AG20443 (cell line): ENCODE measurements at places on chromosomes 3 and 15.

- DNase-seq, result no peak
Measured at GRCh38 chr3:19543212-19543841, 390.7 kb downstream of the EFHB start.

GRCh38 chr15:42085236-42085605, 9.1 kb downstream of the PLA2G4D start:
- no peak for DNase-seq

DNA sequence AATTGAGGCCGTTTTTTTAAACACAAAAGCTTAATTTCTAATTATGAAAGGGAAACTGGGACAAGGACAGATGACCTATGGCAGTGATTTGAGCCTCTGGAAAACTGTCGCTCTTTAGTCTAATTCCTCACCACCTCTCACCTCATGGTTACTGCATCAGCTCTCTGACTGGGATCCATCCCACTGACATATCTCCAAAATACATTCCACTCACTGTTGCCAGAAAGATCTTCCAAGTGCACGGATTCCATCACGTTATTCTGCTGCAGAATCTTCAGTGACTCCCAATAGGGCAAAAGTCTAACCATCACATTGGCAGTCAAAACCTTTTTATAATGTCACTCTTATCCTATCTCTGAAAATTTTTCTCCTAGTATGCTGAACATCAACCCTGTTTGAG, 132.3 kb upstream of the MB21D2 start:
- no peak for DNase-seq

- DNase-seq, result no peak
Measured at GRCh38 chr3:127962937-127963336, 47.9 kb downstream of the KBTBD12 start.

DNA sequence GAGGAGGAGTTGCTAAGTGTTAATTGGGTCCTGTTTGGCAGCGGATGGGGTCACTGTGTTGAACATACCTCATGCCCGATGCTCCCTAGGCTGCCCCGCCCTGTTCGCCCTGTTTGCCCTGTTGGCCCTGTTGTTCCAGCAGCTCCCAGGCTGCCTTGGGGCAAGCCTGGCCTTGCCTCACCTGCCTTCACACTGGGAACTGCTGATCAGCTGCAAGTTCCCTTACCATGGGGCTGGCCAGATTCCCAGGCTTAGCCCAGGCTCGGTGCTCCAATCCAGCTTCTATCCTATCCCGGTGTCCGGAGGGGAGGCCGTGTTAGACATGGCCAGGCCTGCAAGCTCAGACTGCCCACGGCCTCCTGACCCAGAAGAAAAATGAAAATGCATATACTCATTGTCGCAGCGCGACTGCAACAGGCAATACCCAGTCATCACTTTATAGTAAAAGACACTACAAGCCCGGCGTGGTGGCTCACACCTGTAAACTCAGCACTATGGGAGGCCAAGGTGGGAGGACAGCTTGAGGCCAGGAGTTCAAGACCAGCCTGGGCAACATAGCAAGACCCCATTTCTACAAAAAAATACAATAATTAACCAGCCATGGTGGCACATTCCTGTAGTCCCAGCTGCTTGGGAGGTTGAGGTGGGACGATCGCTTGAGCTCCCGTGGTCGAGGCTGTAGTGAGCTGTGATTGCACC, 42.9 kb upstream of the ZNF710 start:
- DNase-seq, result no peak

DNA sequence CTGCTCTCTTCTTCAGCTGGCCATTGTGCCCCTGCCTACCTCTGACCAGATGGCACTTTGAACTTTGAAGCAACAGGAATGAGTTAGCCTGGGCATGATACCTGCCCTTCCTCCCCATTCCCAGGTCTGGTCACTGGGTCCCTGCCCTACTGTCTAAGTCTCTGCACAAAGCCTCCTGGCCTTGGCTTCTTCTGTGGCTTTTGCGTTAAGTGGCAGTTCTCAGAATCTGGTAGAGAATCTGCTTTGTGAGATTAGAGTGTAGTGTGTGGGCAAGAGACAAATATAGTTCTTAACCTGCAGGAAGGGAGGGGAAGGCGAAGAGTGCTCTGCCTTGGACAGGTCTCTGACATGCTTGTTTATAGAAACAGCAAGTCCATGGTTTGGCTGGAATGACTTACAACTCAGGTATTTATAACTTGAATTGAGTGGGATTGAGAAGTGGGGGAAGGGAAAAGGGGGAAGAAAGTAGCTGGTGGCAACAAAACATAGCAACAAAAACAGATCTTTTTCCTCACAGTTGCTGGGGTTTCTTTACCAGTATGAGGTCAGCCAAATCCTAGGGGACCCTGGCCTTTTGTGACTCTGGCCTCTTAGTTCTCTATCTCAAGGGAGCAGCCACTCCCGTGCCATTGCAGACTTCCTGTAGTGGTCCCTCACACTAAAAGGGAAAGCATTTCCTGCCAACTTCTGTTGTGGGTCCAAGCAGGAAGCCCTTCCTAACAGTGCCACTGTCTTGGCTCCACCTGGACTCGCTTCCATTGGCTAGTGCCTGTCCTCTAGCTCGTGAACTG, 16.7 kb downstream of the MAPKBP1 start:
- peak; percentile 51 for DNase-seq

DNA sequence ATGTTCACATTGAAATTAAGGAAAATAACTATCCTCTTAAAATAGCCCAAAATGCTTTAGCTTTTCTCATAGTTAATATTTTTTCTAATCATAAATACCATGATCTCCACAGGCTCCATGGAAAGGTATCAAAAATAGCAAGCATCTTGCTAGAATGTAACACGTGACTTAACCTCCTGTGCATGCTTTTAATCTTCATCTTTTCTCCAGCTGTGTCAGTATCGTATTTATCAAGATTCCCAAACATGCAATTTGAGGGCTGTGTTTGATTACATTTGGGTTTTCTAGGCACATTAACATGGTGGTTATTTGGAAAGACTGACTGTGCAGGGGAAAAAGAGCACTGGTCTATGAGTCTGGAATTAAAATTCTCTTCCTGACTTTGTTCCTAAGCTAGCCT, 472.5 kb upstream of the MCTP2 start:
- no peak for DNase-seq

DNA sequence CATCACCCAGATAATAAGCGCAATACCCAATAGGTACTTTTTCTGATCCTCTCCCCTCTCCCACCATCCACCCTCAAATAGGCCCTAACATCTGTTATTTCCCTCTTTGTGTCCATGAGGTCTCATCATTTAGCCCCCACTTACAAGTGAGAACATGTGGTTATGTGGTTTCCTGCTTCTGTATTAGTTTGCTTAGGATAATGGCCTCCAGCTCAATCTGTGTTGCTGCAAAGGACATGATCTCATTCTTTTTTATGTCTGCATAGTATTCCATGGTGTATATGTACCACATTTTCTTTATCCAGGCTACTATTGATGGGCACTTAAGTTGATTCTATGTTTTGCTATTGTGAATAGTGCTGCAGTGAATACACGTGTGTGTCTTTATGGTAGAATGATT, 165.4 kb downstream of the MBNL1 start:
- DNase-seq, result no peak

DNA sequence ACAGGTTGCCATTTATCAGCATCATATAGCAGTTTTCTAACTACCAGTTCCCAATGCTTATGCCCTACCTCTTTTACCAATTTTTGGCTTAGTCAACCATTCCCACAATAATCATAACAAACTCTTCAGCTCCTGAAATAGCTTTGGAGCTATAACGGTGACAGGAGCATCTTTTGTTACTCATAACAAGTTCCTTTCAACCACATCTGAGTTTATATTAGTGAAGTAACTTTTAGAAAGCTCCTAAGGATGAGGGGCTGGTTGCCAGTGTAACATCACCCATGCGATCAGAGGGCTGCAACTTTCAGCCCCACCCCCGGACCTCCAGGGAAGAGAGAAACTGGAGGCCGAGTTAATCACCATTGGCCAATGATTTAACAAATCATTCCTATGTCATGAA, 495.3 kb upstream of the RASGRP1 start:
- DNase-seq, result no peak

DNA sequence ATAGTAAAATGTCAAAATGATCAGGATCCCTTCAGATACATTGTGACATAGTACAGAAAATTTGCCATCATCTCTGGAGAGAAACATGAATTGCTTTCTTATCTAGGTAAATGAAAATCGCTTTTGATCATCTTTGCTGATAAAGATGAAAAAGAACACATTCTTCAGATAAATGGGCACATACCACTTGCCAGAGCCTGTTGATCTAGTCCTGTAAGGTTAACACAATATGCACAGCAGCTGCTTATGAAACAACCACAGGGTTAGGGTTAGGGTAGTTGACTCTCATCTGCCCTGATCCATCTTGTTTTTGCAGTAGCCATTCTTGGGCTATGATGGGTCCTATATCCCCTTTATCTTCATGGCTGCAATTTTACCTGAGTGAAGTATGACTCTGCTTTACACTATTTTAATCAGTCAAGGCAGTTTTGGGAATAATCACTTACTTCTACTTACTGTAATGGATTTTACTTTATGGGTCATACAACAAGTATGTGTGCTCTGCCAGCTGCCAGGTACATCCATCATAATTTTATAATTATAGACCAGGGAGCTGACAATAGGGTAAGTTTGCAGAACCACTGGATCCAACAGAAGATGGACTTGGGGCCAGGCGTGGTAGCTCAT, 12.6 kb upstream of the SPINK8 start:
- no peak for DNase-seq

GRCh38 chr3:13077431-13078162, 4.4 kb upstream of the IQSEC1 start:
- DNase-seq, result peak; percentile 76

DNA sequence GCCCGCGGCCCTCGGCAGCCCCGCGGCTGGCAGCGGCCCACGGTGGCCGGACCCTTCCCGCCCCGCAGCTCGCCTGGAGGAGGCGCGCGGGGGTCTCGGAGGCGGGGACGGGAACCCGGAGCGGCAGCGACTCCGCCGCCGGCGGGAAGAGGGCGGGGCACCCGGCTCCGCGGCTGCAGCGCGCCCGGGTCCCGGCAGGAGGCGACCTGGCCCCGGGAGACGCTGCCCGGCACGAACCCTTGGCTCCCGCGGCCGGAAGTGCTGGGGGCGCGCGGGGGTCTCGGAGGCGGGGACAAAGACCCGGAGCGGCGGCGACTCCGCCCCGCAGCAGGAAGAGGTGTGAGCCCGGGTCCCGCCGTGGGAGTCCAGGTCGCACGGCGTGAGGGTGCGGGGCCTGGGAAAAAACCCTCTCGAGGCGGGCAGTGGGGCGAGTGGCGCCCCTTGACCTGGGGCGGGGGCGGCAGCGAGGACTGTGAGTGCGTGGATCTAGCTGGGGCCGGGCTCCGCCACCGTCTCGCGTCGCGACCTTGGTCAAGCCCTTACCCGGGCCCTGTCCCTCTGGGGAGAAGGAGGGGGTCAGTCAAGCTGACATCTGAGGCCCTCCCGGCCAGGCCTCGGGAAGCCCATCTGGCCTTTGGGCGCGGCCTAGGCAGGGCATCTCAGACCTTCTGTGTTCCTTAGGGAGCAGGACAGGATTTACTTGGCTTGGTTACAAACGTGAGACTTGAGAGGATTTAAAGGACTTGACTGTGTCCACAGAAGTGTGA, at the start of gene CIB2:
Gene CIB2 (minus strand): TSS at position 151 of the 767 bp plus-strand sequence. CDS start 230 bp downstream, outside the sequence.
- peak; percentile 97 for DNase-seq

GRCh38 chr3:191328383-191328961, 722 bp upstream of the CCDC50 start:
- no peak for DNase-seq

- DNase-seq, result no peak
Measured at GRCh38 chr3:102332205-102332604, 102.6 kb upstream of the ZPLD1 start.

DNA sequence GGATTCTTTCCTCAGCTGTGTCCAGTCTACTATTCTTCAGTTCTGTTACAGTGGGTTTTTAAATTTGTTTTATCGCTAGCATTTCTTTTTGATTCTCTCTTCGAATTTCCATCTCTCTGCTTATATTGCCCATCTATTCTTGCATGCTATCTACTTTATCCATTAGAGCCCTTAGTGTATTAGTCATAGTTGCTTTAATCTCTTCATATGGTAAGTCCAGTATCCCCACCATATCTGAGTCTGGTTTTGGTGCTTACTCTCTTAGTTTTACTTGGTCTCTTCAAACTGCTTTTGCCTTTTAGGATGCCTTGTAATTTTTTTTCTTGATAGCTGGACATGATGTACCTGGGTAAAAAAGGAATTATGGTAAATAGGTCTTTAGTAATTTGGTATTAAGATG, 9.1 kb downstream of the TIMMDC1 start:
- DNase-seq, result no peak

DNA sequence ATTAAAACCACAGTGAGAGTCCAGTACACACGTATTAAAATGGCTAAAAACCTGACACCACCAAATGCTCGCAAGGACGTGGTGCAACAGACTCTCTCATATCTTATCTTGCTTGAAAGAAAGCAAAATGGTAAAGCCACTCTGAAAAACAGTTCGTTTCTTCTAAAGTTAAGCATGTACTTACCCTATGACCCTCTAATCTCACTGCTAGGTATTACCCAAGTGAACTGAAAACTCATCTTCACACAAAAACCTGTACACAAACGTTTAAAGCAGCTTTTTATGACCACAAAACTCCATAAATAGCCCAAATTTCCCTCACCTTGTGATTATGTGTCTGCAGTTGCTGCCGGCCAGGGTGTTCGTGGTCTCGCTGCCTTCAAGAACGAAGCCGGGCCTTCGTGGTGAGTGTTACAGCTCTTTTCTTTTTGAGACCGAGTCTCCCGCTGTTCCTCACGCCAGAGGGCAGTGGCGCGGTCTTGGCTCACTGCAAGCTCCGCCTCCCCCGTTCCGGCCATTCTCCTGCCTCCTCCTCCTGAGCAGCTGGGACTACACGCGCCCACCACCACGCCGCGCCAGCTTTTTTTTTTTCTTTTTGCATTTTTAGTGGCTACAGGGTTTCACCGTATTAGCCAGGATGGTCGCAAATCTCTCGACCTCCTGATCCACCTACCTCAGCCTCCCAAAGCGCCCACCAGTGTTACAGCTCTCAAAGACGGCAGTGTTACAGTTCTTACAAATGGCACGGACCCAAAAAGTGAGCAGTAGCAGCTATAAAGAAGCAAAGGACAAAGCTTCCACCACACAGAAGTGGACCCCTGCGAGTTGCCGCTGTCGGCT, 165.4 kb downstream of the TJP1 start:
- no peak for DNase-seq

GRCh38 chr3:11346416-11346815, 74.2 kb downstream of the ATG7 start:
- no peak for DNase-seq

- DNase-seq, result no peak
Measured at GRCh38 chr3:179236669-179237301, 14.1 kb downstream of the KCNMB3 start.

- no peak for DNase-seq
Measured at GRCh38 chr3:122091602-122092295, 36.6 kb downstream of the CD86 start.

DNA sequence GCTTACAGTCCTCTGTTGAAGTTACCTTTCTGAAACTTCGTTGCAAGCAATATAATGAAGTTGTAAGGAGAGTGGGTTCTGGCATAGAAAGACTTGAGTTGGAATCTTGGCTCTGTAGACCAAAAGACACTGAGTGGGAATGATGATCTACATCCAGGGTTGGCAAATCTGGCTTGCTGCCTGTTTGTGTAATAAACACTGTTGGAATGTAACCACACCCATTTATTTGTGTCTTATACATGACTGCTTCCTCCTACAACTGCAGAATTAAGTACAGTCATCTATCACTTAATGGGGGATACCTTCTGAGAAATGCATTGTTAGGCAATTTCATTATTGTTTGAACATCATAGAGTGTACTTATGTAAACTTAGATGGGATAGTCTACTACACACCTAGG, 178.4 kb upstream of the SUCLG2 start:
- DNase-seq, result no peak

- DNase-seq, result no peak
Measured at GRCh38 chr15:57606816-57607215, 15.1 kb downstream of the MYZAP start.
